T-helper 2 cell treated with Interferon-gamma antibody and Interleukin-4, amounts not matched to agents 5 μg/mL and 100 μg/mL, for 36 hours (primary cell): ENCODE measurements at places on chromosomes 1 and 21.

DNA sequence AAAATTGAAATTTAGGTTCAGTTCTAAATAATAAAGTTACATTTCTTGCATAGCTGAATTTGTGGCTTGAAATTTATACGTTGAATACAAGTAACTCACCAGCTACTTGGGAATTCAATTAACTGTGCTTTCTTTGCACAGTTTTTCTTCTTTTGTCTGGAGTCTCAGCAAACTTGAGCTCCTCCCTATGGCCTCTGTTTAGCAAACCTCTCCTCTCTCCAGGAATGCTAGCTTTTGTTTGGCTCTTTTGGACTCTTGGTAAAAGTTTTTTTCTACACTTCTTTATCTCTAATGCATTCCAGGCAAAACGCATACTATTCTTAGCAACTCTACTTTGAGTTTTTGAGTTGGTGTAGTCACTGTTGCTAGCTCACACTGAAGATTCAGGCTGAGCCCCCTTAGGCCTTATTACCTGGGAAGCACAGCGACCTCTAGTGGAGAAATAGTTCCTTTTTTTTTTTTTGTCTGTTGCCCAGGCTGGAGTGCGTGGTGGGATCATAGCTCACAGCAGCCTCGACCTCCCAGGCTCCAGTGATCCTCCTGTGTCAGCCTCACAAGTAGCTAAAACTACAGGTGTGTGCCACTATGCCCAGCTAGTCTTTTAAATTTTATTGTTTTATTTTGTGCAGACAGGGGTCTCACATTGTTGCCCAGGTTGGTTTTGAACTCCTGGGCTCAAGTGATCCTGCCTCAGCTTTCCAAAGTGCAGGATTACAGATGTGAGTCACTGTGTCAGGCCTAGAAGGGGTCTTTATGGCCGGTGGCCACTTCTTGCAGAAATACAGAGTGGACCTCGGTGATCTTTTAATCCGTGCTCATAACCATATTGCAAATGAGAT lies 61.7 kb downstream of the CASQ2 start:
- DNase-seq = no peak

DNA sequence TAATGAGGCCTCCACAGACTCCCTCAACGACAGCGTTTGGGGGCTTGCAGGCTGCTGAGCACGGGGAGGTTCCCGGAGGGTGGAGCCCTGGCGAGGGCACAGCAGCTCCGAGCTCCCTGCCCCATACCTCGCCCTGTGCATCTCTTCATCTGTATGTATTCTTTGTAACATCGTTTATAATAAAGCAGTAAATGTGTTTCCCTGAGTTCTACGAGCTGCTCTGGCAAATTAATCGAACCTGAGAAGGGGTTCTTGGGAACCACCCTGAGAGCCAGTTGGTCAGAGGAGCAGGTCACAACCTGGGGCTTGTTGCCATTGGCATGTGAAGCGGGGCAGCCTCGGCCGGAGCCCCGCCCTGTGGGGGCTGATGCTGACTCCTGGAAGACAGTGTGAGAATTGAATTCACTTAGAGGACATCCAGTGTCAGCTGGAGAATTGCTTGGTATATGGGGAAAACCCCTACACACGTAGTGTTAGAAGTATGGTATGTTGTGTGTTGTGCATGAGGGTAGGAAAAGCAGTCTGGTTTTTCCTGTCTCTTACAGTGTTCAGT lies 11.5 kb downstream of the SLC37A1 start:
- DNase-seq = no peak

- DNase-seq = no peak
Measured at GRCh38 chr1:164590592-164590991, 31.6 kb downstream of the PBX1 start.

- DNase-seq = no peak
Measured at GRCh38 chr1:15063783-15064182, 89.8 kb upstream of the TMEM51 start.

GRCh38 chr1:38570657-38570975 lies 289.0 kb downstream of the RRAGC start:
- DNase-seq = no peak
